ENCODE measurements at places on chromosomes 2 and 18.

GRCh38 chr2:201630577-201630976 is 12.7 kb downstream of the TMEM237 start:
- DNase-seq: no peak

- DNase-seq: no peak
Observed at GRCh38 chr2:37020887-37021796, 54.8 kb upstream of the STRN start.

- no peak for DNase-seq
Observed at GRCh38 chr18:44793685-44794084, 113.0 kb downstream of the SETBP1 start.

GRCh38 chr18:48820483-48821250 is 130.1 kb downstream of the SMAD7 start:
- peak; percentile 28 for DNase-seq

GRCh38 chr2:63862806-63863205 is 21.1 kb downstream of the UGP2 start:
- no peak for DNase-seq

Data from ureter (tissue), 1 donor.